ENCODE measurements at places on chromosomes 4 and X.

DNA sequence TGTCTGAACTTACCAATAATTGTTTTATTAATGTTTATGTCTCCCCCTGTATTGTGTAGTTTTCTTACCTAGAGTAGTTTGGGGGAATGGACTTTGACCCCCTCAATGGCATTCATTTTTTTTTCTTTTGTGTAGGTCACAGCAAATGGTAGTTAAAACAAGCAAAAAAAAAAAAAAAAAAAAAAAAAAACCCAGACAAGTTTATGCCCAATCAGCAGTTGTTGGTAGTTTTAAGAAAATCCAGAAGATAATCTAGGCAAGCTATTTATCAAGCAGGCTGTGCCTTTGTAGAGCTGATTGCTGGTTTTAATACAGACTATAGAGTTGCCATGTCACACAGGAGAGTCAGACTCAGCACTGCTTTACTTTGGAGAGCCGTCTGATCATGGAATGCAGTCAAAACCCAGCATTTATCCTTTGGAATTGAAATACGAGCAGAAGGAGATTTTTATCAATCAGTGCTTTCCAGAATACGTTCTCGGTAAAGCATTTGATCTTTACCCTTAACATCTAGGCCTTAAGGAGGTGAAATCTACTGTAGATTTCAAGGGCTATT, 16.6 kb downstream of the DCUN1D4 start:
- no peak for DNase-seq

DNA sequence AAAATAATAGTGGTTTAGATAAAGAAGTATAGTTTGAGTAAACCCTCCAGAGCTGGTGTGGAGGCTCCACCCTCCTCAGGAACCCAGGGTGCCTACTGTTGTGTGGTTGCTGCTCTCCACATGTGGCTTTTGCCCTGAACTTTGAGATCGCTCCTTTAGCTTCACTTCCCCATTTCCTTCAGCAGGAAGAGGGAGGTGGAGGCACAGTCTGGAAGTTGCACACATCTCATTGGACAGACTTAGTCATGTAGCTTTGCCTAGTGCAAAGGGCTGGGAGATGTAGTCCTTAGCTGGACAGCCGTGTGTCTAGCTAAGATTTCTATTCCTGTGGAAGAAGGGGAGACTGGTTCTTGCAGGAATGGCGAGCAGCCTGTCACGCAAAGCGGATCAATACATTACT, 37.9 kb downstream of the RGS12 start:
- no peak for DNase-seq

DNA sequence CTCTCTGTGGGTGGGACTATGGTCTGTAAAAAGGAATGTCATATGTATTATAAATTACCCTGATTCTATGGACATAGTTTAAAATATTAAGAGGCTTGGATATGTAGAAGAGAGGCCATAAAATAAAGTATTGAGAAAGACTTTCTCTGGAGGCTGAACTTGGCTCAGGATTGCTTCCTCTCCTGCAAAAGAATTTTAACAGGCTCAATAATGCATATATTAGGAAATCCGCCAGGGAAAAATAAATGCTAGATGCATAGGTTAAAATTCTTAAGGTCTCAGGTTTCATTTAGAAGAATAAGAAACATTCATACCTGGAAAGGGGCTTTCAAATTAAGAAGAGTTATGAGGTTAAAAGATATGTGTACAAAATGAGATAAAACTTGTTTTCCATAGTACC, 424.3 kb downstream of the ARAP2 start:
- no peak for DNase-seq

DNA sequence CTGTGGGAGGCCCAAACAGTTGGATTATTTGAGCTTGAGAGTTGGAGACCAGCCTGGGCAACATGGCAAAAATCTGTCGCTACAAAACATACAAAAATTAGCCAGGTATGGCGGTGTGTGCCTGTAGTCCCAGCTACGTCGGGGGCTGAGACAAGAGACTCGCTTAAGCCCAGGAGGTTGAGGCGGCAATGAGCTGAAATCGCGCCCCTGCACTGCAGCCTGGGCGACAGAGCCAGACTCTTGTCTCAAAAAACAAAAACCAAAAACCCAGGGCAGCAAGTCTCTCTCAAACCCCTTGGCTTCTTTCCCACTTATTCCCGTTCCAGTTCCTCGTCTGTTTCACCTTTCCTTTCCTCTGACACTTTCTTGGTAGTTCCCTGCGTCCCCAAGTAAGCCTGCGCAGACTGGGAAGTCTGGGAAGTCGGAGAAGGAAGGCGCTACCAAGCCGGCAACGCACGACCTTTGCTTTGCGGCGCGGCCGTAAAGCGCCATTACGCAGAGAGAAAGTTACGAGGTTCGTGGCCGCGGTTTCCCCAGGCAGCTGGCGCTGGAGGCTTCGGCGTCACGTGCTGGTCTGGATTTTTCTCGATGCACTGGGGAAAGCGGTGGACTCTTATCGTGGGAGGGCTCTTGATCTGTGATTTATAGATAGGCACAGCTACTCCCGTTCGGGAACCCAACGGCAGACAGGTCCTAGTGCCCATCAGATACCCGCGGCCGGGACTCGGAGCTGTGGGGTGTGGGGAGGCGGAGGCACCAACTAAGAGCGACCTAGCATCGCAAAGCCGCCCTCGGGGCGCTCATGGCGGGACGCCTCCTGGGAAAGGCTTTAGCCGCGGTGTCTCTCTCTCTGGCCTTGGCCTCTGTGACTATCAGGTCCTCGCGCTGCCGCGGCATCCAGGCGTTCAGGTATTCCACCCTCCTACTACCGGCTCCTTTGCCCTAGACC, at the start of gene NUDT9:
Gene NUDT9 (plus strand): TSS at position 470 of the 949 bp plus-strand sequence. CDS start 333 bp downstream, at position 803.
- peak; percentile 79 for DNase-seq

- DNase-seq, result no peak
Observed at GRCh38 chr4:65383589-65384305, 286.5 kb downstream of the EPHA5 start.

Data from effector CD8-positive, alpha-beta T cell (primary cell).